ENCODE measurements at places on chromosomes 5 and 9.

- DNase-seq, result no peak
Observed at GRCh38 chr5:38069360-38069759, 189.0 kb upstream of the EGFLAM start.

- DNase-seq, result no peak
Observed at GRCh38 chr5:175343308-175343707, 100.7 kb downstream of the DRD1 start.

DNA sequence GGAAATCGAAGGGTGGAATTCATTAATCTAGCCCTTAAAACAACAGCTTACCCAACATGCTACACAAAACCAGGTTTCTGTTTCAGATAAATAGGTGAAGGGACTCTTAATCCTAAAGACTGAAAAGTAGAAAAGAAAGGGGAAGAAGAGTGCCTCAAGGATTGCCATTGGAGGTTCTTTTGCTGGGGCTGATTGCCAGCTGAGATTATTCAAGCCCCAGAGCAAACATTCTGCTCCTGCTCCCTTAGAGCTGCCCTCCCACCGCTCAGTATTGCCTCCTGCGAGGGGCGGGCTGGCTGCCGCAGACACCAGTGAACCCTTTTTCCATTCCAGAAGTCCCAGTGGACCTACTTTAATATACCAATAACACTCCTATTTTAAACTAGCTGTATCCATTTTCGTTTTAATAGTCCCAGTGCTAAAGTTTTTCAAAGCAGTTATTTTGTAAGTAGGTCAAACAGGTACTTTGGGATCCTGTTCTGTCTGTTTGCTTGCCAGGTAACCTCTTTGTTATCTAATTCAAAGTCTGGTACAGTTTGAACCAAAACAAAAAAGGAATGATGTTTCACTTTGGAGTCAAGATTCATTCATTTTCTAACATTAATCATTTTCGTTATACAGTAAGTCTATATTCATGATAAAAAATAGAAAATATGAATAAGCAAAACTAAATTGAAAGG is 38.6 kb downstream of the HMGCS1 start:
- peak; percentile 14 for DNase-seq

DNA sequence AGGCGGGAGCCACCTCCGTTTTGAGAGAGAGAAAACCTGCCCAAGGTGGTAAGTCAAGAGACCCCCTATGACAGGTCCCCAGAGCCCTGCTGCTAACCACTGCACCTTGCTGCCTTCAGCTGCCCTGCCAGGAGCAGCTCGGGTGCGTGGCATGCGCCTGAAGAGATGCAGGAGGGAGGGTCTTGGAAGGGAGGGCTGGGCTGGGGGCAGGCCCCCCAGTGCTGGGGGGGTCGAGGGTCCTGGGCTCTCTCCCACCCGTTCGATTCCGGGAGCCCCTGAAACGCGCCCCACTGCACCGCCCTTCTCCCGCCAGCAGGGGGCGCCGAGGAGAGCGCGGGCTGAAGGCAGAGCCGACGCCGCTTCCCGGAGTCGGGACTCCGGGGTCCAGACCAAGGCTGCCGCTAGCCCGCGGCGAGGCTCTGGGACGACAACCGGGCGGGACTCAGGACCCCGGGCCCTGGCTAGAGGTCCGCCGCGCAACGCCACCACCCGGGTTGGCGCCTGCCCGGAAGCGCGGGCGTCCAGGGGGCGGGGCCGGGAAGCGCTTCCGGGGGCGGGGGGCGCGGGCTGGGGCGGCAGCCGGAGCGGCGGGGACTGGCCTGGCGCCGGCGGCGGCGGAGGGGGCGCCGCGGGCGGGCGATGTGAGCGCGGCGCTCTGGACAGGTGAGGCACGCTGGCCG is at the start of gene ZBTB34:
TSS of gene ZBTB34 (plus strand) at position 563 of the 680 bp plus-strand sequence. CDS start 18,761 bp downstream, outside the sequence.
- peak; percentile 75 for DNase-seq

DNA sequence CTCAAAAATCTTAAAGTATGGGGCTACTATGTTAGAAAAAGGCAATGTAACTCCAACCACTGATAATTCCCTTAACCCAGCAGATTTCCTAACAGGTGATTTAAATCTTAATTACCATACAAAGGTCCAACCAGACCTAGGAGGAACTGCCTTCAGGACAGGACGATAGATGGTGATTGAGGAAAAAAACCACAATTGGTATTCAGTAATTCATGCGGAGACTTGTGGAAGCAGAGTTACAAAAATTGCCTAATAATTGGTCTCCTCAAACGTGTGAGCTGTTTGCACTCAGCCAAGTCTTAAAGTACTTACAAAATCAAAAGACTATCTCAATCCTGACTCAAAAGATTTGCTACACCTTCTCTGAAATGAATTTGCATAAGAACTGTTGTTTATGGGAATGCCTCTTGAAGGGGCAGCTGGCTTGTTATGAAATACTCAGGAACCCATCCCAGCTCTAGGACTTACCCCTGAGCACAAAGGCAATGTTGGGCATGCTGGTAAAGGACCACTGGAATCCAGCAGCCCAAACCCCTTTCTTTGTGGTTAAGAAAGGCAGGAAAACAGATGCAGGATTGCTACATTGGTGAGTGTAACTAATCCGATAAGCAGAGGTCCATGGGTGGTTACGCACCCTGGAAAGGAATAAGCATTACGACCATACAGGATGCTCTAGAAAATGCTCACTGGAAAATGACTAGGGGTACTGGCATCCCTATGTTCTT is 26.7 kb upstream of the EPB41L4A start:
- no peak for DNase-seq

- DNase-seq, result no peak
Observed at GRCh38 chr5:55681301-55681700, 30.8 kb downstream of the SLC38A9 start.

GRCh38 chr5:1103093-1103492 is 8.8 kb downstream of the SLC12A7 start:
- DNase-seq, result no peak

- DNase-seq, result no peak
Observed at GRCh38 chr9:3125602-3126405, 281.9 kb upstream of the PUM3 start.

DNA sequence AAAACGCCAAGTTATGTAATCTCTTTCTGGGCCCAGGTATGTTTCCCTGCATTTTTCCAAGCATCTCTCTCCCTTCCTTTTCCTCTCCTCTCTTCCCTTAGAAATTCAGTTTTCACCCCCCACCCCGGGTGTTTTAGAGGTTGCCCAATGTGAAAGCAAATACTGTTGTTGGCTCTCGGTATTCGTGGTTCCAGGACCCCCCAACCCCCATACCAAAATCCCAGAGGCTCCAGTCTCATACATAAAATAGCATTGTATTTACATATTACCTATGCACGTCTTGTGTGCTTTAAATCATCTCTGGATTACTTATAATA is 48.8 kb downstream of the ACER2 start:
- DNase-seq, result no peak

DNA sequence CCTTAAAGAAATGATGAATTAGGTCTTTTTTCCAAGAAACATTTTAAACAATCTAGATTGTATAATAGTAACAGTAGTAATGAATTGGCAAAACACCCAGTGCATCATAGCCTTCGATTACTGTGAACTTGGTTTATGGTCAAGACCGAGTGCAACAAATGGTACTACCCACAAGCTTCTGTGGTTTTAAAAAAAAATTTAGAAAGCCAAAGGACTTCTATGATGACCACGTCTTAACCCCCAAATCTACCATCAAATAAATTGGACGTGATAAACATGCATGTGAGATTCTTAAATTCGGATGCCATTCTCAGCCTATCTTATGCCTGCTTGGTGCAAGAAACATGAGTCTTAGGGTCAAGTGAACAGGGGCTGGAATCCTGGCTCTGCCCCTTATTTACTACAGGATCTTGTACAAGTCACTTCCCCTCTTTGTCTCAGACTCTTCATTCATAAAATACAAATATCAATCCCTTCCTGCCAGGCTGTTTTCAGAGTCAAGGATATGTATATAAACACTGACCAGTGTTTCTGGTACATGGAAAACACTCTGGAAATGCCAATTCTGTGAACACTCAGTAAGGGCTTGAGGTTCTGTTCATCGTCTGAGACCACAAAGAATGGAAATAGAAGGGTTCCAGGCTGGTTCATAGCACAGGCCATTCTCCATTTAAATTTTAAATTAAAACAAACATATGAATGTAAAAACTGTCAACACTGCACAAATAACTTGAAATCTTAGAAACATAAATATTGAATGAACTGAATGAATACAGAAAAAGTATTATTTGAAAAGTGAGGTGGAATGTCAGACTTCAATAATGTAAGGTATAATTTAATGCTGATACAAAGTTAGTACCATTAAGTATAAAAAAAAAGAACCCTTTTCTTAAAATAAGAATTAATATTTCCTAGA is 107.8 kb downstream of the NR6A1 start:
- no peak for DNase-seq

DNA sequence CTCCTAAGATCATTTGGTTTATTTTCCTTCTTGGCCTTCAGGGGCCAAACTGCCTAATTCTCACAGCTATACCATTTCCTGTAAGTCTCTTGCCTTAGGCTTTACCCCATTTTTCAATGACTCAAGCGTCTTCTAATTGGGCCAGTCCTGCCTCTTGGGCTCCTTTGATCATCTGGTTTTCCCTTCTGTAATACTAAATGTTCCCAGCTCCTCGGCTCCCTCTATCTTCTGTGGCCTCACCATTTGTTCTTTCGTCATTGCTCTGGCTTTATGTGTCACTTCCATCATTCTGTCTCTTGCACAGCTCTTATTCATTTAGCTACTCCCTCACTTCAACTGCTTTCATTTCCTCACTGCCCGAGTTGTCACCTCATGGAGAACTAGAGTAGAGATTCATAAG is 14.5 kb upstream of the SPINK7 start:
- no peak for DNase-seq

DNA sequence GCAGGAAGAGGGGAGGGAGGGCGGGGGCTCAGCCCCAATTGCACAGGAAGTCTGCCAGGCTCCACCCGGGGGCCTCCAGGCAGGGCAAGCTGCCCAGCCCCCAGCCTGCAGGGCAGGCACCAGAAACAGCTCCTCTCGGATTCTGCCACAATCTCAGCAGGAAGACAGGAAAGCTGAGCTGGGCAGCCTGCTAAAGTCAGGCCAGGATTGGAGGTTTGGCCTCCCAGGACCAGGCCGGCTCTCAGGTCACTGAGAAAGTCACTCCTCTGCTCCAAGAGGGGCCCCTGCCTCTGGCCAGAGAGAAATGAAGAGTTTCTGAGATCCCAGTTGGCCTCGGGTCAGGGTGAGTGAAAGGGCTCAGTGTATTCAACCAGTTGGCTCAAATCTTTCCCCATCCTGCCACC is 54.6 kb upstream of the STXBP1 start:
- DNase-seq, result no peak

- peak; percentile 66 for DNase-seq
Observed at GRCh38 chr9:112112941-112113681, 62.0 kb downstream of the SUSD1 start.

- DNase-seq, result peak; percentile 25
Observed at GRCh38 chr5:125424402-125425141, 678.1 kb upstream of the ZNF608 start.

- no peak for DNase-seq
Observed at GRCh38 chr5:68225911-68226545, 10.5 kb downstream of the PIK3R1 start.

DNA sequence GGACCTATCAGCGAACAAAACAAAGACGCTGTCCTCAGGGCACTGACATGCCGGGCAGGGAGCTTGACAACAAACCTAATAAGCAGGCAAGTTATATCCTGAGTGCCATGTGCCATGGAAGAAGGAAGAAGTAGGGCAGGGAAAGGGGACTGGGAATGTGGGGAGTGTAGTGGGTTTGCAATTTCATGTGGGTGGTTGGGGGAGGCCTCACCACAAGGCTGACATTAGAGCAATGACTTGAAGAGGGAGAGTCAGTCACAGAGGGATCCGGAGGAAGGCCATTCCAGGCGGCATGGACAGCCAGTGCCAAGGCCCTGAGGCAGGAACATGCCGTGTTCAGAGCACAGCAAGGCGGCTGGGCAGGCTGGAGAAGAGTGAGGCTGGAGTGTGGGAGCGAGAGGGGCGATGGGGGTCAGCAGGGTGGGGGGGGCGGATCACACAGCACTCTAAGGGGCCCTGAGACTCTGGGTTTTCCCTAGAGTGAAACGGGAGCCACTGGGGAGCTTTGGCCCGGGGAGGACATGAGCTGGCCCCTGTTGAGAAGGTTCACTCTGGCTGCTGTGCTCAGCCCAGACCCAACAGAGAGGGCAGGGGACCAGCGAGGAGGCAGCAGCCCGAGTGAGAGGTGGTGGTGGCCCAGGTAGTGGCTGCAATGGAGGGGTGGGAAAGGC is 86.3 kb downstream of the STK10 start:
- no peak for DNase-seq

GRCh38 chr9:135134268-135135022 is 47.0 kb downstream of the OLFM1 start:
- no peak for DNase-seq

DNA sequence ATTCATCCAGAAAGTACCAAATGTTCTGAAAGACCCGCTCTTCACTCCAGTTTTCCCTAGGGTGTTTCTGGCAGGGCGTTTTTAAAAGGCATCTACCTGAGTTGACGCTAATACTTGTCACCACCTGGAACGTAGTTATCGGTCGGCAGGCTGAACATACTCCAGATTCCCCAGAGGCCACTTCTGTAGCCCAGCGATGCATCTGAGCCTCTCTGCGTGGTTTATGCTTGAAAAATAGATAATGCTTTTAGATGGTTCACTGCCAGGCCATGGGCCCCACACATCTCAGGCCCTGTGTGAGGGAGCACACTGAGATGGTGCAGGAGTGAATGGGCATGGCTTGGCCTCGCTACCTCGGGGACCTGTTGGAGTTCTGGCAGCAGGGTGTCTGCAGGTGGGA is 33.0 kb upstream of the NCS1 start:
- no peak for DNase-seq

DNA sequence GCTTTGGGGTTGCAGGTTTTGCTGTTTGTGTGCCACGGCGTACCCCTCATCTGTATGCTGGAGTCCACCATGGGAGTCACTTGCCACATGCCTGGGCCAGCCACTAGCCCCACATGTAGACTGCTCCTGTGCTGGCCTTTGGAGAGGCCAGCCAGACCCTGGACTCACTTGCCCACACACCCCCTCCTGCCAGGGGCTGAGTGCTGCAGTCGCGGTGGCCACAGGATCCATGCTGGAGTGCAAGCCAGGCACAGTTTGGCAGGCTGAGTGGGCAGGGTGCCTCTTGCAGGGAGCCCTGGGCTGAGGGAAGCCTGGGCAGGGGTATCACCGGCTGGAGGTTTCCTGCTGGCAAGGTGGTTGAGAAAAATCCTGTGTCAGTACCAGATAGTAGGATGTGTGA is 25.6 kb upstream of the GCNT1 start:
- no peak for DNase-seq

Measured in T47D (cell line).